Stimulated activated CD8-positive, alpha-beta memory T cell treated with anti-CD3 and anti-CD28 coated beads, Interleukin-7, amount 100 ng/mL, for 1 hour (primary cell): ENCODE measurements at places on chromosomes 4 and X.

- DNase-seq: no peak
Measured at GRCh38 chr4:148203056-148203898, 238.9 kb downstream of the NR3C2 start.

- no peak for DNase-seq
Measured at GRCh38 chrX:51760657-51761056, 17.4 kb downstream of the GSPT2 start.

GRCh38 chr4:123398066-123398852, 1.7 kb downstream of the SPRY1 start:
- peak; percentile 15 for DNase-seq

- DNase-seq: no peak
Measured at GRCh38 chr4:42816189-42816879, 76.2 kb upstream of the GRXCR1 start.

GRCh38 chr4:175930471-175930870, 118.4 kb upstream of the GPM6A start:
- DNase-seq: no peak

GRCh38 chrX:123990602-123991001, 29.1 kb downstream of the STAG2 start:
- no peak for DNase-seq
